AG04450 (cell line): ENCODE measurements at places on chromosomes 16 and 17.
A peak's percentile ranks its signal among the peaks of the same experiment; 100 is the strongest.

- DNase-seq, result no peak
Measured at GRCh38 chr17:28569446-28569845, 1.9 kb downstream of the PIGS start.

GRCh38 chr16:87705771-87706277 is 60.0 kb downstream of the KLHDC4 start:
- DNase-seq, result no peak

- no peak for DNase-seq
Measured at GRCh38 chr17:73657473-73658116, 13.3 kb upstream of the SDK2 start.

DNA sequence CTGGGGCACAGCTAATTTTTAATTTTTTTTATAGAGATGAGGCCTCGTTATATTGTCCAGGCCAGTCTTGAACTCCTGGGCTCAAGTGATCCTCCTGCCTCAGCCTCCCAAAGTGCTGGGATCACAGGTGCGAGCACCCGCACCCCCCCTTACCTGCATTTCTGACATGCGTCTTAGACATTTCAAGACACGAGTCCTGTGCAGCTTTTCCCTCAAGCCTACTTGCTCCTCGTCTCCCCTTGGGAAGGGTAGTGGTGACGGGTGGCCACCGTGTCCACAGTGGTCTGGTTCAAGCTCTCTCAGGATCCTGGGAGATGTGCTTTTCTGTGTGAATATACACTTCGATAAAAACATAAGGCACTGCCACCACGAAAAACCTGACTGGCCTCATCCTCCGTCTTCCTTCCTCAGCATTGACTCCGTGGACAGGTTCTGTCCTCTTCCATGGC is 9.6 kb downstream of the CANT1 start:
- no peak for DNase-seq

DNA sequence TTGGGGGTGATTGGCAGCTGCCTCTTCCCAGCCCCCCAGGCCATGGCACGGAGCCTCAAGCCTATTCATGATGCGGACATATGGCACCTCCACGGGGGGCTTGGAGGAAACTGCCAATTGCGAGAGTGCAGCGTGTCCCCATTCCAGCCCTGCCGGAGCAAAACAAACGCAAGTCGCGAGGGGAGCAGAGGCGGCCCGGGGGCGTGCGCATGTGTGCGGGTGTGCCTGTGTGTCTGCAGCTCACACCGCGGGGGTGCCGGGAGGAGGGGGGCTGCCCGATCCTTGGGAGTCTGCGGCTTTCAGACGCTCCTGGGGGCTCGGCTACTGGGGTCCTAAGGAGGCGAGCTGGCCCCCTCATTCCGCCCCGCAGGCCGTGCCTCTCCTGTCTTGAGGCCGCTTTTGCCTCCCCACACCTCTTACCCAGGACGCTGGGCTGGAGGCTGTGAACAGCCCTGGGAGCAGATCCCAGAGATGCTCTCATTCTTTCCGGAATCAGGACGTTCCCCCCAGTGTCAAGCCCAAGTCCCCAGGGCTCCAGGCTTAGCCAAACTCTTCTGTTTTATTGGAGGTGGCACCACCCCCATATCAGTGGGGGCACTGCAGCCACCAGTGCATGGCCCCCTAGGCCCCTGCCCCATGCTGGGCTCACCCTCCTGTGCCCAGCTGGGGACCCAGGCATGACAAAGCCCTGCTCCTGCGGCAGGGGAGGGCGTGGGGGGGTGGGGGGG is 29.1 kb downstream of the ENDOV start:
- DNase-seq, result no peak

- DNase-seq, result no peak
Measured at GRCh38 chr17:6480303-6480675, 36.0 kb downstream of the PIMREG start.

GRCh38 chr16:11950388-11950787 is 8.5 kb upstream of the NPIPB2 start:
- no peak for DNase-seq

GRCh38 chr17:42527932-42528331 is 8.1 kb upstream of the NAGLU start:
- DNase-seq, result no peak

DNA sequence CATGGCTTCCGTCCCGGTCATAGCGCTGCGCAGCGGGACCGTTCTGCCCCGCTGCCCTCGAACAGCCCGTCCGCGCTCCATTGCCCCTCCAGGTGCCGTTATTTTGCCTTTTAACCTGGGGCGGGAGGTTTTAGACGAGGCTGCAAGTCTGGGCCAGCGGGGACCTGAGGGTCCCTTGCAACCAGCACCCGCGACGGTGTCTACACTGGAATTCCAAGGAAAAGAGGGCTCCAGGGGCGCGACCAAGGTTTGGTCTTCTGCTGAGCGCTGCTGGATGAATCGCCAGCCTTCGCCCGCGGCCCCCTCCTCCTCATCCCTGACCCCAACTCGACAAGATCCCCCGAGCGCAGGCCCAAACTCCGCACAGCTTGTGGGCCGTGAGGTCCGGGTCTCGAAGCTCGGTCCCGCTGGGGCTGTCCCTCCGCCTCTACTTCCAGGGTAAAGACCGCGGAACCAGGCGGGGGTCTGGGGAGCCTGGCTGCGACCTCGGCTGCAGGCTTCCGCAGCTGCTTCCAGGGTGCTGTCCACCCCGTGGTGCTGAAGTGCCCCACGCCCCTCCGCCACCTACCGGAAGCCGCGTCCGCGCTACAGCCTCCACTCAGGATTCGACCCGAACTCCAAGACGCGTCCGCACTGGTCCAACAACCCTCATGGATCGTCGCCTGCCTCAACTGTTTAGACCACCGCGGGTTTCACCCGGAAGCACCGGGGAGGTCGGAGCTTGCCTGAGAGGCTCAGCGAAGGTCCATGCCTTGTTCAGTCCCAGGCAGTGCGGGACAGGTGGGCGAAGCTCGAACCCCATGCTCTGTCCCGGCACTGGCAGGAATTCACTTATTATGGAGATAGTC is 10.1 kb upstream of the CA4 start:
- peak; percentile 30 for DNase-seq

DNA sequence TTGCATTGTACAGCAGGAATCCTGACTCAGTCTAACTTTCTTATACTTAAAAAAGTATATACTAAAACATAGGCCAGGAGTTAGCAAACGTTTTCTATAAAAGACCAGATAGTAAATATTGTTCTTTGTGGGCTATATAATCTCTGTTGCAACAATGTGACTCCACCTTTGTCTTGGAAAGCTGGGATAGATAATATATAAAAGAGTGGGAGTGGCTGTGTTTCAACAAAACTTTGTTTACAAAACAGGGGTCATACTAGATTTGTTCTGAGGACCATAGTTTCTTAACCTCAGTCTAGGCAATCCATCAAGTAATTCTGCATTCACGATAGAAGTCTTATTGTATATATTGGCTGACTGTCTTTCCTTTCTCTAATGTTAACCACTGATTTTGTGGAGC is 9.0 kb upstream of the TBC1D3B start:
- no peak for DNase-seq

DNA sequence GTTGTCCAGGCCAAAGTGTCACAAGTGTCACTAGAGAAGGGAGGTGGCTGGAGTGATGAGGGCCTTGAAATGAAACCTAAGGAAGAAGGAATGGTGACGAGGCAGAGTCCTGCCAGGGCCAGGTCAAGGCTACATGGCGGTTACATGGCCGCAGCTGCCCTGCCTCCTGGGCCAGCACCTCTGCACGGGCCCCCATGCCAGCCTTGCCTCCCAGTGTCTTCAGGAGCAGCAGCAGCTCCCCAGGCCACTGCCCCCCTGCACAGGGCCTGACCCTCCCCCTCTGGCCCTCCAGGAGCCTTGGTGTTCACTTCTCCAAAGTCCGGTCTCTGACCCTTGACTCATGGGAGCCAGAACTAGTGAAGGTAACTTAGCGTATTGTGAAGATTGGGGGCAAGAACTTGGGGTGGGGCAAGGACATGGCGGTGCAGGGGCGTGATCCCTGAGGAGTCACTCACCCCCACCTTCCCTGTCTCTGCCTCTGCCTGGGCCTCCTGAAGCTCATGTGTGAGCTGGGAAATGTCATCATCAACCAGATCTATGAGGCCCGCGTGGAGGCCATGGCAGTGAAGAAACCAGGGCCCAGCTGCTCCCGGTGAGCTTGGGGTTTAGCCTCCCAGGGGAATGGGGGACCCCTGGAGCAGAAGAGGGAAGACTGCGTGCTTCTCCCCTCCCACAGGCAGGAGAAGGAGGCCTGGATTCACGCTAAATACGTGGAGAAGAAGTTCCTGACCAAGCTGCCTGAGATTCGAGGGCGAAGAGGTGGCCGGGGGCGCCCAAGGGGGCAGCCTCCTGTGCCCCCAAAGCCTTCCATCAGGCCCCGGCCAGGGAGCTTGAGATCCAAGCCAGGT is 4.1 kb upstream of the KCTD11 start:
- no peak for DNase-seq

GRCh38 chr17:28726226-28726626 is at the start of gene TLCD1:
Gene TLCD1 (minus strand): TSS chr17:28726233. CDS start chr17:28726097, 136 bp downstream.
- DNase-seq, result no peak

DNA sequence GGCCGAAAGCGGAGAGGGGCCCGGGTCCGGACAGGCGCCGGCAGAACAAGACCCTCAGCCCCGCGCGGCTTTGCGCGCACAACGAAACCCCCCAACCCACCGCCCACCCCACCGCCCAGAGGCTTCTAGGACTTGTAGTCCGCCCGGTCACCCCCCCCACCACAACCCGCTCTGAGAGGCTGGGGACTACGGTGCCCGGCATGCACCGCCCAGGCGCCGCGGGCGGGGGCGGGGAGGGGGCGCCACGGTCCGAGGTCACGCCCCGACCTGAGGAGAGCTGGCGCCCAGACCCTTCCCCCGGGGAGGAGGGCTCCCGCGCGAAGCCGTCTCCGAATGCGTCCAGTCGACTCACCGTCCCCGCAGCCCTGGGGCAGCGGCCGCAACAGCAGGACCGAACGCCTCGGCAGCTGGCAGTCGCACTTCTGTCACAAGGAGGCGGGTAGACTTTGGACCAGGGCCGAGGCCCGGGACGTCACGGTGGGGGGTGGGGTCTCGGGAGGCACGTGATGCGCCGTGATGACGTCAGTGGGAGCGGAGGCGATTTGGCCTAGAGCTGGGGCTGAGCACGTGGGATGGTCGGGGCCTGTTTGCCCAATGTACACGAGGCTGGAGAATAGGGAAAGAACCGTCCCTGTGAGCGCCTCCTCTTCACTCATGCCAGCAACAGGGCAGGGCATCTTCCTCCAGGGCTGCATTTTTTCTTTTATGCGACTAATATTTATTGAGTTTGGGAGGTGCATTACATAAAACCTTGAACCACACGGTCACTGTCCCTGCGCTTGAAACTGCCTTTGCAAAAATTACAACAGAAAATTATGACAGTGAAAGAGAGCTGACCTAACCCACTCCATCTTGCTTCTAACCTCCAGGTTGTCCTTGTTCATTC is at the start of gene CDIP1:
Gene CDIP1 (minus strand): TSS at position 424 of the 886 bp plus-strand sequence. CDS start 24,643 bp downstream, outside the sequence.
- DNase-seq, result peak; percentile 79

- no peak for DNase-seq
Measured at GRCh38 chr17:7146115-7146514, 31.5 kb upstream of the ASGR2 start.

GRCh38 chr17:82898976-82899514 is 59.2 kb upstream of the ZNF750 start:
- DNase-seq, result no peak

DNA sequence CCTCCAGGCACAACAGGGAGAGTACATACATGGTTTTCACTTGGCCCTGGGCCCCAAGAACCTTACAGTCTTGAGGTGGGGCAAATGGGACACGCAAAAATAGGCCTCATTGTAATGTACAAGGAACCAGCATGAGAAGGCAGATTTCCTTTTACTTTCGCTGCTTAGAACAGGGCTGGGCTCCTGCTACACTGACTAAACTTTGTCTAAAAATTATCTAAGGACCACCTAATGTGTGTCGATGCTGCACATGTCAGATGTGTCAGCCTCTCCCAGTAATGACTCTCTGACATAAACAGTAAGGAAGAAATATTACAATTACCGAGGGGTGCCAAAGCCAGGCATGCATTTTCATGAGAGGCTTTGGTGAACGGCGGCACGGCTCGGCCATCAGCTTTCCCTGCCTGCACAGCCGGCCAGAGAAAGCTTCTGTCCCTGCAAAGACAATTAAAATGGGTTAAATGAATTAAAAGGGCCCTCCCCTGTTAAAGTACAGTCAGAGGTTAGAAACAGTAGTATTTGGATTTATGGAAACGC is 224.2 kb upstream of the IRX3 start:
- DNase-seq, result no peak

- DNase-seq, result no peak
Measured at GRCh38 chr16:30355954-30356308, 823 bp upstream of the CD2BP2 start.

DNA sequence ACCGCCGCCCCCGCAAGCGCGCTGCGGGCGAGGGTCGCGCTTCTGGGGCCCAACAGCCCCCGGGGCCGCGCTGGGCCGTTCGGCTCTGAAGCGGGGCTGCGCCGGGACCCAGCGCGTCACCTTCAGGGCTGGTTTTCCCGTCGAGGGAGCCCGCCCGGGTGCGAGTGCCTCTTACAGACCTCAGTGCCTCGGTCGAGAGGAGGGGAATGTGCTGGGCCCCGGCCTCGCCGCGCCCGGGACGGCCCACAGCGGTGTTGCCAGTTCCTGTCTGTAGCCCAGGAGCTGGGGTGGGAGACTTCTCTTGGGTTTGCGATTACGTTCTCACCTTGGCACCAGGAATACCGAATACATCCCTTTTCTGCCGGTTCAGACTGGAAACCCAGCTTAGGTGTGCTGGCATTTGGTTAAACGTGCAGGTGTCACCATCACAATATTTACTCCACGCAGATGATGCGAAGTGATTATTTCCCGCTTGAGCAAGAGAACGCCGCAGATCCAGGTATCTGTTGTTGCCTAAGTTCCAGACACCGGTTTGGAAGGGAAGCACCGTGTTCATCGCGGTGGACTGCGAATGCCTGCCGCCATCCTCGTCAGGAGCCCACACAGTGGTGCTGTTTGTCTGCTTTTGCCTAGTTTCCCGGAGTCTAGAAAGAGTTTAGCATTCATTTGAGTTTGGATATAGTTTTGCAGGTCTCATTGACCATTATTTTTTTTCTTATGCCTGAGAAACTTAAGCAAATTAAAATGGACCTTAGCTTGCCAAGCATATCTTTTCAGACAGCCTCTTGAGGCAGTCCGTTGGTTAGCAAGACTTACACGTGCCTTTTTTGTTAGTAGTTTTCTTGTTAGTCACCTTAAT is 914 bp downstream of the MAP1LC3B start:
- DNase-seq, result no peak

GRCh38 chr17:57108671-57109392 is 23.8 kb downstream of the AKAP1 start:
- DNase-seq, result no peak

DNA sequence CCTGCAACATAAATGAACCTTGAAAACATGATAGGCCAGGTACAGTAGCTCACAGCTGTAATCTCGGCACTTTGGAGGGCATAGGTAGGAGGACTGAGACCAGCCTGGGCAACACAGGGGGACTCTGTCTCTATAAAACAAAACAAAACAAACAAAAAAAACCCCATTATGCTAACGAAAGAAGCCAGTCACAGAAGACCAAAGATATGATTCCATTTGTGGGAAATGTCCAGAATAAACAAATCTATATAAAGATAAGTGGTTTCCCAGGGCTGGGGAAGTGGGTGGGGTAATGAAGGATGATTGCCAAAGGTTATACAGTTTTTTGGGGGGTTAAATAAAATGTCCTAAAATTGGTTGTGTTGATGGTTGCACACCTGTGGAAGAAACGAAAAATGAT is 36.5 kb upstream of the SIAH1 start:
- DNase-seq, result no peak
